Caudate nucleus (tissue), 63 donors: ENCODE measurements at places on chromosomes 6 and 20.
A peak's percentile ranks its signal among the peaks of the same experiment; 100 is the strongest.

GRCh38 chr20:47428851-47429336, 72.4 kb upstream of the ZMYND8 start:
- DNase-seq, result no peak

DNA sequence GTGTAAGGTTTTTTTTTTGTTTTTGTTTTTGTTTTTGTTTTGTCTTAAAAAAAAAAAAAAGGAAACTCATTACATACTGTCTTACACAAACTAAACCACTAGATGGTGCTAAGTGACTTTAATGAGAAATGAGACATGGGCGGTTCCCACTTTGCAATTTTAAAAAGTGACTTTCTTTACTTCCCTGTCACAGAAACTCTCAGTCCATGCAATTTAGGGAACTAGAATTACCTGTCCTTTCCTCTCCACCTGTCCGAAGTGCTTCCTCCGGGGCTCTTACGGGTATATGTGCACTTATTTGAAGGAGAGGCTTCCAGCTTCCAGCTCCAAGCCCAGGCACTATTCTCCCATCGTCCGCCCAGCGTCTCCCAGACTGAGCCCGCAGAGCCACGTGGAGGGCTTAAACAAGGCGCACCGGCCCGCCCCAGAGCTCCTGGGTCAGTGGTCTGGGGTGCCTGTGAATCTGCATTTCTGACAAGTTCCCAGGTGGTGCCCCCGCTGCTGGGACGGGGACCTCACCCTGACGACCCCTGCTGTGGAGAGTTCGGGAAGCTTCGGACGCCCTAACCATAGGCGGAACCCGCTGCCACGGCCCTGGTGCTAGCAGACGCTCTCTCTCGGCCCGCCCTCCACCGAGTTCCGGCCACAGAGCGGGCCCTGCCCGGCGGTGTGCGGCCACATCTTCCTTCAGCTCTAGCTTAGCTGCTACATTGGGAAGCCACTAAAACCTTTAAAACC, 26.1 kb downstream of the BFSP1 start:
- DNase-seq, result peak; percentile 29

GRCh38 chr6:17206566-17207072, 74.5 kb upstream of the RBM24 start:
- DNase-seq, result no peak

GRCh38 chr20:7579888-7580287, 360.4 kb downstream of the HAO1 start:
- no peak for DNase-seq

GRCh38 chr20:62345681-62346370, 21.3 kb downstream of the LAMA5 start:
- no peak for DNase-seq
